Activated CD4-positive, alpha-beta T cell treated with anti-CD3 and anti-CD28 coated beads for 1 hour (primary cell): ENCODE measurements at places on chromosomes 7 and 10.

- DNase-seq: no peak
These were observed 196.2 kb downstream of the NRG3 start for GRCh38 chr10:82071231-82071630.

GRCh38 chr7:121279060-121279620, 49.7 kb upstream of the WNT16 start:
- no peak for DNase-seq

- DNase-seq: no peak
These were observed 22.5 kb upstream of the MGAM2 start for GRCh38 chr7:142089035-142089434.

DNA sequence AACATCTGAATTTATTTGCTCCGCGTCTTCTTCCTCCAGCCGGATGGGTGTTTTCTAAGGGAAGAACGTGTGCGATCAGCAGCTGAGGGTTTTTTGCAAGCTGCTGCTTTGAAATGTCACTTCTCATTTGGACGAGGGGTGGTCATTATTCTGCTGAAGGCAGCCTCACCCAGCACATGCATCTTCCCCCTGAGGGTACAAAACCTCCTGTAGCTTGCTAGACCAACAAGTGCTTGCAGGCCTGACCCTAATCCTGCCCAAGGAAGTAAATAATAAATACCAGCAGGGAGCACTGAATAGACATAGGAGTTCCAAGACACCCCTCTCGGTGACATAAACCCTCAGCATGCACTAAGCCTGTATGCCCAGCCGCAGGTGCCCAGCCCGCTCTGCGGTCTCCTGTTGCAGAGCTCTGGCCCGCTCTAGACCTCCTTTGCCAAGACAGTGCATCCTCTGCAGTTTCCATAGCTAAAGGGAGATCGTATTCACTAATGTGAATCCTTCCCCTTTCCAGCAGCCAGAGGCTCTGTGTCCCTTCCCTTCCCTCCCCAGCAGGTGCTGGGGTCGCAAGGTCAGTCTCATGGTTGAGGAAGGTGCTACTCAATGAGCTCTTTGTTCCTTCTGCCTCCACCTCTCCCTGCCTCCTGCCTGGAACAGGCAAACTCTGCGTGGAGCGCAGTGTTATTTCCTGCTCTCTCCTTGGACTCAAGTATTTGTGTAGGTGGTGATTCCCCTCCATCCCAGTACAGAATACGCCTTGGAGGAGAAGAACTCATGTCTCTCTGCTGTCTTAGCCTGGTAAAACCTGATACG, 36.6 kb downstream of the SBDS start:
- DNase-seq: no peak

GRCh38 chr7:55135462-55135861, 116.6 kb downstream of the EGFR start:
- DNase-seq: no peak

GRCh38 chr7:50620433-50620832, 55.2 kb upstream of the DDC start:
- no peak for DNase-seq

GRCh38 chr7:108310351-108310750, 145.9 kb downstream of the NRCAM start:
- DNase-seq: no peak

- no peak for DNase-seq
These were observed 4.2 kb downstream of the FZD9 start for GRCh38 chr7:73437621-73438416.

GRCh38 chr10:52135101-52135500, 179.0 kb upstream of the DKK1 start:
- no peak for DNase-seq

DNA sequence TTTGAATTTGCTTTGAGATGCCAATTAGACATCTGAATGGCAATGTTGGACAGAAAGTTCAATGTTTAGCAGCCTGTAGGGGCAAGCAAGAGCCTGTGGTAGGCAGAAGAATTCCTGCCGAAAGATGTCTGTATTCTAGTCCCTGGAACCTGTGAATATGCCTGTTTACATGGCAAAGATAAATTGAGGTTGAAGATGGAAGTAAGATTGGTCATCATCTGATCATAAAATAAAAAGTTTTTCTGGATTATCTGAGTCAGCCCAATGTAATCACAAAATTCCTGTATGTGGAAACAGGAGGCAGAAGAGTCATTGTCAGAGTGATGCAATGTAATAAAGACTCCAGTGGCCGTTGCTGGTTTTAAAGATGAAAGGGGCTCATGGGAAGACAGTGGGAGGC, 430.5 kb downstream of the MDFIC start:
- no peak for DNase-seq

DNA sequence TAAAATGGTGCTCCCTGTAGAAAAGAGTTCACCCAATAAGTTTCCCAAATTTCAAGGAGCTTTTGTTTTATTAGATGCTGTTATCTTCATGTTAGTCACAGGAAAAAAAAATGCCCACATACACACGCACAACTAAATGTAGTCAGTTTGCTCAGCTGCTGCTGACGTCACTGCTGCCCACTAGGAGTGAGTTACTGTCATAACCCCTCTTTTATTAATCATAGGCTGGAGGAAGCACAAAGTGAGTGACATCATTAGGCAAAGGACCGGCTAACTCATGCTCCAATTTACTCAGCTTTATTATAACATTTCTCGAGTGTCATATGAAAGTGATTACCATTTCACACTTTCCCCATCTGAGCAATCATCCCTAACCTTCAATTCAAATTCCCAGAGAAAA, 6.7 kb upstream of the INHBA start:
- no peak for DNase-seq

GRCh38 chr7:44977959-44978335, 868 bp downstream of the MYO1G start:
- DNase-seq: no peak

GRCh38 chr10:84497978-84498377, 169.6 kb downstream of the CCSER2 start:
- no peak for DNase-seq

DNA sequence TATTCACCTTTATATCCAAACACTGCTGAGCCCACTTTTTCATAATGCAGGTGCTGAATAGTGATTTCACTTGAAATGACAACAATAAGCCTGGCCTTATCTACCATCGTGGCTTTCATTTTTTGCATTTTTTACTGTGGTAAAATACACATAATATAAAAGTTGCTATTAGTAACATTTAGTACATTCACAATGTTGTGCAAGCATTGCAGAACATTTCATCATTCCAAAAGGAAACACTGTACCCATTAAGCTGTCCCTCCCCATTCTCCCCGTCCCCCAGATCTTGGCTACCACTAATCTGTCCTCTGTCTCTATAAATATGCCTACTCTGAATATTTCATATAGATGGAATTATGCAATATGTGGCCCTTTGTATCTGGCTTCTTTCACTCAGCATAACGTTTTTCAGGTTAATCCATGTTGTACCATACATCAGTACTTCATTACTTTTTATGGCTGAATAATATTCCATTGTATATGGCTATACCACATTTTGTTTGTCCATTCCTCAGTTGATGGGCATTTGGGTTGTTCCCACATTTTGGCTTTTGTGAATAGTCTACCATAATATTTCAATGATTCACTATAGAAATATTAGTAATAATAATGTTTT, 68.5 kb upstream of the ARID5B start:
- no peak for DNase-seq

DNA sequence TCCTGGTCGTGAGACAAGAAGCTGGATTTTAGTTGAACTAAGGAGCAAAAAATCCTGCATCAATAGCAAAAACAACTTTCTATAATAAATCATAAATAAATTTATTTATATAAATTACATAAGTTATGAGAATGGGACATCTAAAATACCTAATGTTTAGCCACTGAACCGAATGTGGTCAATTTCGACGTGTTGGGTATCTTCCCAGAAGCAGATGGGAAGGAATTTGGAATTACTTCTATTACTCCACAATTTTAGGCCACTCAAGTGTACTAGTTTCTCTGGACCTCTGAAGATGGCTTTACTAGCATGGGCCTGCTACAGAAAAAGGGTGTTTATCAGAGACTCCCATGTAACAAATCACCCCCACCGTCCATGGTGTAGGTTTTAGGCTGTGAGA, 172.0 kb downstream of the PRPF18 start:
- DNase-seq: no peak

DNA sequence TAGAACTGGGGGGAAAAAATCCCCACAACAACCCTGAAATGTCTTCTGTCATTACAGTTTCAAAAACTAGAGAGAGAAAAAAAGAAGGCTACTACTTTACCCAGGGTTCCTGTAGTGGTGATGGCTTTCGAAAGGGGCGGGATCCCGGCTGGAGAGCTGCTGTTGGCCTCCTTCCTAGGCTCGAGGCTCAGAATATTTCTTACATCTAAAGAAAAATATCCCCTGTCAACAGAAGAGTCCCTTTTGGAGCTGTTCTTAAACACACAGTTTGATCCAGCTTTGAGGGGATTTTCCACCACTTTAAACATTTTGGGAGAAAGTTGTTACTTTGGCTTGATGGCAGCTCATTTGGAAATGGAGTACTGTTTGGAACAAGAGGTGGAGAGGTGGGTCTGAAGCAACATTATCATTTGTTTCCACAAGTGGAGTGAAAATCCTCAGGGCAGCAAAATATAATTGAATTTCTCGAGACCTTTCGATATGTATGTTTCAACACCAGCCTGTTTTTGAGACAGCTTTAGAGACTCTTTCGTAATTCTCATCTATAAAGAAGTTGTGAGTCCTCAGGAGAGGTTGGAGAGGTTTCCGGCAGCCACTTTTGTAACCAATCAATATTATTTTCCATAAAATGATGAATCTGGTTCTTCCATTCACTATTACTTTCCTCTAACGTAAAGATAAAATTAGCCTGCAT, 5.1 kb downstream of the HOXA13 start:
- DNase-seq: no peak

DNA sequence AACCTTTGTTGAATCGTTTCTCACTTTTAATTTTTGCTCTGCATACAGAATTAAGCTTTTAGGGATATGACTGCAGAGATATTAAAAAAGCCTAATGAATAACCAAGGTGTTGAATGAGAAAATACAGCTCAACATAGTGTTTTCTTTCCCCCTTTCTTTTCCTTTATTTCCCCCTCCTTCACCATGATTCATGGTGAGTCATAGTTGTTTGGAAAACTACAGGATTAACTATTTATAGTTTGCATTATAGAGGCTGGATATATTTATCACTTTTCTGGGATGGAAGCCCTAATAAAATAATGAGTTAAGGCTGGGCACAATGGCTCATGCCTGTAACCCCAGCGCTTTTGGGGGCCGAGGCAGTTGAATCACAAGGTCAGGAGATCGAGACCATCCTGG, 115.0 kb downstream of the DNAJB9 start:
- no peak for DNase-seq

DNA sequence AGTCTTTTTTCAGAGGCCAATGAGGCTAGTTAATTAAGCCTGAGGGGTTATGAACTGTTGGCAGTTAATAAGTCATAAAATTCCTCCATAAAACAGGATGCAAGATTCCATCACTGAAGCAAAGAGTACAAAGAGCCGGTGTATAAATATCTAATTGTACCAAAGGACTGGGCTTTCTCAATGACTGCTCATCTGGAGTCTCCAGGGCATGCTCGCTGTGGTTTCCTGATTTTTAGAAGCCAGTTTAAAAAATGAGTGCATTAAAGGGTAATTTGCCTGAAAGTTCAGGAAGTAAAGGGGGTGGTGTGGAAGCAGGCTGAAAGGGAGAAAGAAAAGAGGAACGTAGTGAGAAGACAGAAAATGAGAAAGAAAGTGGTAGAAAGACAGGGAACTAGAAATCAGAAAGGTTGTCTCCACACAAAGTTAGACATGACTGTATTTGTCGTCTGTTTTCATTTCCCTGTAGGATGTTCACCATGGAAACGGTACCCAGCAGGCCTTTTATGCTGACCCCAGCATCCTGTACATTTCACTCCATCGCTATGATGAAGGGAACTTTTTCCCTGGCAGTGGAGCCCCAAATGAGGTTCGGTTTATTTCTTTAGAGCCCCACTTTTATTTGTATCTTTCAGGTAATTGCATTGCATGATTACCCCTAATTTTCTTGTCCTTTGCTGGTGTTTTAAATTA, 282.3 kb downstream of the TWIST1 start:
- DNase-seq: no peak
